ENCODE measurements at places on chromosomes 4 and X.

DNA sequence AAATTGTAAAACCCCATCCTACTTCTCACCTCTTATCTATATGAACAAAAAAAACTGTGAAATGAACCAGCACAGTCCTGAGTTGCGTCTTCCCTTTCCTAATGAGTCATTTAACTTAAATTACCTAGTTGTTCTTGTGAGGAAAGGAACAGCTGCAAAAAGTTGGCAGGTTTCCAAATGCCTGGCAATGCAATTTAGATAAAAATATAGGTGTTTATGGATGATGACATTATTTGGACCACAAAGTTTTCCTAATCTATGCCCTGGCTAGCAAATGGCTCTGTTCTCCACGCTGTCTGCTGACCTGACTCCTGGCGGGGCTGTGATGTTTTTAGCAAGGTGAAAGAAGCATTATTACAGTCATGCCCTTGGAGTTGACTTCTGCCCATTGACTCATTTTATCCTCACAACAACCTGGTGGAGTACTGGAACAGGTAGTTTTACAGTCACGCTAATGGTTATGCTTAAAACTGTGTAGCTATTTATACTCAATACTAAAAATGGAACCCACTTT lies 29.8 kb upstream of the RELL1 start:
- DNase-seq = no peak

DNA sequence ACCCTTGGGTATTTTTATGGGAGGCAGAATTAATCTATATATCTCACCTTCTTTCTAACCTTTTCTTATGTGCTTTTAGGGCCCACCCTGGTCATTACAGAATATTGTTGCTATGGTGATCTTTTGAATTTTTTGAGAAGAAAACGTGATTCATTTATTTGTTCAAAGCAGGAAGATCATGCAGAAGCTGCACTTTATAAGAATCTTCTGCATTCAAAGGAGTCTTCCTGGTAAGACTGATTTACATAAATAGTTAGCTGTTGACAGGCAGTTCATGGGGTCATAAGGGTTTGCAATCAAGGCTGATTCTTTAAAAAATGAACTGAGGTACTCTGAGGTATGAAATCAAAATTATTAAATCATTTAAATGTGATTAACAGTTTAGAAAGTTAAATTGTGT lies 71.5 kb downstream of the KIT start:
- DNase-seq = no peak

GRCh38 chr4:16122308-16122711 lies 38.5 kb upstream of the PROM1 start:
- no peak for DNase-seq

DNA sequence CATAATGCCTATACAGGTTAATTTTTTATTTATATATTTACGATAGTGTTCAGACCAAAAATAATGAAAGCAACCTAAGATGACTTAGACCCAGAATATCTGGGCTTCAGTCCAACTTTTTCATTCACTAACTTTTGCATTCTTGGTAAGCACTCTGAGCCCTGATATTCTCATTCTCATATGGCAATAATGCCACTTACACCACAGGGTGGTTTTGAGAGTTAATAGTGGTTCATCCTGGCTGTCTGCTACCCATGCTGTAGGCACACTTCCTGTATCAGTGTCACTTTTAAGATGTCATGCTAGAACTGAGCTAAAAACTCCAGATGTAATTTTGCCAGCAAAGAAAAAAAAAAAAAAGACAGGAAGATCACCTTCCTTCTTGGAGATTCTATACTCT lies 508.7 kb upstream of the FMR1 start:
- no peak for DNase-seq

- no peak for DNase-seq
These were observed 119.5 kb upstream of the SCML1 start for GRCh38 chrX:17617806-17618205.

GRCh38 chrX:9273744-9274143 lies 191.1 kb upstream of the TBL1X start:
- no peak for DNase-seq

GRCh38 chr4:22787753-22788375 lies 95.1 kb downstream of the GBA3 start:
- DNase-seq = no peak

DNA sequence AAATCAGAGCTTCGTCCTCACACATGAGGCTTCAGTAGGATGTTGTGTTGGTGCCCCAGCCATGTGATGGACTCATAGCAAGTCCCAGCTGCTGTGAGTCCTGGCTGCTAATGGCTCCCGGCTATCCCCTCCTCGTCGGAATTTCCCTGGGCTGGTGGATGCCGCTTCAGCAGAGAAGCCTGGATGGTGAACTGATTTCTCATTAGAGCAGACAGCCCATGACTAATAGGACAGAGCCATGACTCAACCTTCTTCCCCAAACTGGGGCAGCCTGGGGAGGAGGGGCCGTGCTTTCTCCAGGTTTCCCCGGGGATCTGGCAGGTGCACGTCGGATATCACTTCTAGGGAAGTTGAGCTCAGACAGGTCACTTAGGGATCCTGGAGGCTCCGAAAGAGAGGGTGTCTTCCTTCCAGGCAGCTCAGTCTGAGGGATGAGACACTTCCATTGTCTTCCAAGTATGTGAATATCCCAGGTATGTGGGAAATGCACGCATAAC lies 112.7 kb downstream of the ASMT start:
- no peak for DNase-seq

GRCh38 chrX:151227627-151228026 lies 51.2 kb downstream of the GPR50 start:
- DNase-seq = no peak

DNA sequence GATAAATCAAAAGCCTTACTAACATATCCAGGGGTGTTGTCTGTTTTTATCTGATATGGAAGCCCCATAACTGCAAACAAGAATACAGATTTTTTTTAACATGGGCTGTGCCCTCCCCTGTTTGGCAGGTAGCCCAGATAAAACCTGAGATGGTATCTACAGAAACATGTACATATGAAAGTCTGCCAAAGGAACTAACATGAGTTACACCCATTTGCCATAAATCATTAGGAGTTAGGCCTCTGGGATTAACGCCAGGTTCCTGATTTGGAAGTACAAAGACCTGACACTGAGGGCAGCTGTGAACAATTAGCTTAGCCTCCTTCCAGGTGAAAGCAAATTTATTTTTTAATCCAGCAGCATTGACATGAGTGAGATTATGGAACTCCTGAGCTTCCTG lies 264.3 kb downstream of the TECRL start:
- no peak for DNase-seq

DNA sequence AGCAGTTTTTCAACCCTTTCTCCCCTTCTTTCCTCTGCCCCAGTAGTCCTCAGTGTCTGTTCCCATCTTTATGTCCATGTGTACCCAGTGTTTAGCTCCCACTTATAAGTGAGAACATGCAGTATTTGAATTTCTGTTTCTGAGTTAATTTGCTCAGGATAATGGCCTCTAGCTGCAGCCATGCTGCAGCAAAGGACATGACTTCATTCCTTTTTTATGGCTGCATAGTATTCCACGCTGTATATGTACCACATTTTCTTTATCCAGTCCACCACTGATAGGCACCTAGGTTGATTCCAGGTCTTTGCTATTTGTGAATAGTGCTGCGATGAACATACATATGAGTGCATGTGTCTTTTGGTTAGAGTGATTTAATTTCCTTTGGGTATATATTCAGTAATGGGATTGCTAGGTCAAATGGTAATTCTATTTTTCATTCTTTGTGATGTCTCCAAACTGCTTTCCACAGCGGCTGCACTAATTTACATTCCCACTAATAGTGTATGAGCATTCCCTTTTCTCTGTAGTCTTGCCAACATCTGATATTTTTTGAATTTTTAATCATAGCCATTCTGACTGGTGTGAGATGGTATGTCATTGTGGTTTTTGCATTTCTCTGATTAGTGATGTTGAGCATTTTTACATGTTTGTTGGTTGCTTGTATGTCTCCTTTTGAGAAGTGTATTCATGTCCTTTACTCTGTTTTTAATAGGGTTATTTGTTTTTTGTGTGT lies 54.6 kb upstream of the ANK2 start:
- no peak for DNase-seq

DNA sequence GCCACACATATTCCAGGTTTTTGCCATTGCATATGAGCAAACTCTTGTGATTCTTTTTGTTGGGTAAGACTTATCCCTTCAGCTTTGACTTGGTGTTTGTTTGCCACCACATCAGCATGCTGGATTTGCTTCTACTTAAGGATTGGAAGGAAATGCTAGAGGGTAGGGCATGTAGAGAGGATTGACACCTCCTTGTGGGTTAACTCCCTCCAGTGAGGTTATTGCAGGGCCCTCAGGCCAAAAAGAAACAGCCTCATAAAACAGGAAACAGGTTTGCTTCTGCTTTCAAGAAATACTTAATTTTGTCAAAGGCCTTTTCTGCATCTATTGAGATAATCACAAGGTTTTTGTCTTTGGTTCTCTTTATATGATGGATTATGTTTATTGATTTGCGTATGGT lies 15.2 kb upstream of the INPP4B start:
- DNase-seq = no peak

DNA sequence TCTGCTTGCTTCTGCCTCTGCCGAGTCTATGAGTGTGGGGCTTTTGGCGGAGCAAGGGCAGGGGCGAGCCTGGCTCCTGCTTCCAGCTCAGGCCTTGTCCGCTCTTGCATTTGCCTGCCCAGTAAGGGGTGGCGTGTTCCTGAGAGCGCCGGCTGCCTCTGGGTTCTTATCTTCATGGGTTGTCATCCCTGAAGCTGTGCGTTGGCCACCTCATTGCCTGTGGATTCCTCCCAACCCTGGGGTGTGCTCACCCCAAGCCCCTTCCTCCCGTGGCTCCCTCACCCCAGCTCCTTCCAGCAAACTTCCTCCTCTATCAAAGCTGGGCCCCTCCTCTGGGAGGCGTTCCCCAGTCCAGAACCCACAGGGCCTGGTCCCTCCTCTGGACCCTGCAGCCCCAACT lies 17.5 kb downstream of the SH3BP2 start:
- DNase-seq = no peak

DNA sequence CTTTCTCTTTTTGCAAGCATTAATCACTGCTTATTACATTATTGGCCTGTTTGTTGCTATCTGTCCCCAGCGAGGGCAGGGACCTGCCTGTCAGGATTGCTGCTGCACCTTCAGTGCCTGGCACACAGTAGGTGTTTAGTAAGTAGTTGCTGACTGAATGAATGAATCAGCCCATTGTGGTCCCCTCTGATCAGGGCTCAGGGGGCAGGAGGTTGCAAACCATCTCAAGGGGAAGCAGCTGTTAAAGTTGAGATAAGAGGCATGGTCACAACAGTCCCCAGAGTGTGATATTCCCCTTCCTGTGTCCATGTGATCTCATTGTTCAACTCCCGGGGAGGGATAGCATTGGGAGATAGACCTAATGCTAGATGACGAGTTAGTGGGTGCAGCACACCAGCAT lies 85.4 kb downstream of the WFS1 start:
- no peak for DNase-seq

GRCh38 chrX:129992181-129992580 lies 9.7 kb downstream of the BCORL1 start:
- DNase-seq = no peak

- no peak for DNase-seq
These were observed 24.0 kb upstream of the SCML1 start for GRCh38 chrX:17713288-17713687.

DNA sequence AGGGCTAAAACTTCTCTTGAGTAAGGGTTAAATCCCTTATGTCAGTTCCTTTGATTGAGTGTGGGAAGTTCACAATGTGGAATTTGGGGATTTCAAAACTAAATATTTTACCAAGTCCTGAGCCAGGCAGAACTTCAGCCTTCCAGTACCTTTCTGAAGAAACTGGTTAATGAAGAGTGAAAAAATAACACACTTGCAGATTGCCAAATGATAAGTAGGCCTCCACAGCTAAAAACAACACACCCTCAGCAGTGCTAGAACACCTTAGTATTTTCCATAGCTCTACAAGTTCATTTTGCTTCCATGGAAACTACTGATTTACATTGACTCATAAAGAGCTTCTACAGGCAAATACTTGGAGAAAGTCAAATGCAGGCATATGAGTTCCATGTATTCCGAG lies 326.8 kb downstream of the ZNF674 start:
- DNase-seq = no peak

DNA sequence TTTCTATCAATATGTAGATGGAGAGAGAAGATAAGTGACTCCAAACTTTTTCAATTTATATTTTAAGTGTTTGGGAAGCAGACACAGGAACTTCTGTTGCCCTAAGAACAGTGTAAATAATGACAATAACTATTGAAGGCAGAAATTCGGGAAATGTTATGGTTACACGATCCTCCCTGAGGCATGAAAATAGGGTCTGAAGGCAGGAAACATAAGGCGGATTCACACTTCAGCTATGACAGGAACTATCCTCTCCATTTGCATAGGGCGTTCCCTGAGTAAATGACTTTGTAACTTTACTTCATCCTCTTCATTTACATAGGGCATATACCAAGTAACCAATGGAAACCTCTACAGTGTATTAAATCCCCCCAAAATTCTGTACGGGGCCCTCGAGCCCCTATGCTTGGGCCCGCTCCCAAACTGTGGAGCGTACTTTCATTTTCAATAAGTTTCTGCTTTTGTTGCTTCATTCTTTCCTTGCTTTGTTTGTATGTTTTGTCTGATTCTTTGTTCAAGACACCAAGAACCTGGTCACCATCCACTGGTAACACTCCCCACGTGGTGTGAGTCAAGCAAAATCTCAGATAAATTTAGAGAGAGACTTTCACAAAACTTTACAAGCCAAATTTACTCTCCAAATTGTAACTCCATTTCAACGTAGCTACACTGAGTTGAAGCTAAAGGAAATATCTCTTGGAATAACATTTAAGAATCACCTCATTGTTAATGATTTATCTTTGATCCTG lies 2504.3 kb downstream of the ARAP2 start:
- DNase-seq = no peak

DNA sequence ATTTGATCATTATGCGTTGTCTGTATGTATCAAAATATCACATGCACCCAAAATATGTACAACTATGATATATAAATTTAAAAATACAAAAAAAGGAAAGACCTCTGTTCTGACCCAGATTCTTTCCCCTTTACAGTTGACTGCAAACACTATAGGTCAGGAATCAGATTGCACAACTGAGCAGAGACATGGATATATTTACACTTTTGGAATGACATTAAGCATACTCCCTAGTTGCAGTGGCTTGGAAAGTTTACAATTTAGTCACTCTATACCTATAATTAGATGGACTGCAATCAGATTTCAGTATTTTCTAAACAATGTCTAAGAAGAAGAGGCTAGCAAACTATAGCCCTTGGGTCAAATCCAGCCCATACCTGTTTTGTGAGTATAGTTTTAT lies 98.5 kb upstream of the INPP4B start:
- no peak for DNase-seq

DNA sequence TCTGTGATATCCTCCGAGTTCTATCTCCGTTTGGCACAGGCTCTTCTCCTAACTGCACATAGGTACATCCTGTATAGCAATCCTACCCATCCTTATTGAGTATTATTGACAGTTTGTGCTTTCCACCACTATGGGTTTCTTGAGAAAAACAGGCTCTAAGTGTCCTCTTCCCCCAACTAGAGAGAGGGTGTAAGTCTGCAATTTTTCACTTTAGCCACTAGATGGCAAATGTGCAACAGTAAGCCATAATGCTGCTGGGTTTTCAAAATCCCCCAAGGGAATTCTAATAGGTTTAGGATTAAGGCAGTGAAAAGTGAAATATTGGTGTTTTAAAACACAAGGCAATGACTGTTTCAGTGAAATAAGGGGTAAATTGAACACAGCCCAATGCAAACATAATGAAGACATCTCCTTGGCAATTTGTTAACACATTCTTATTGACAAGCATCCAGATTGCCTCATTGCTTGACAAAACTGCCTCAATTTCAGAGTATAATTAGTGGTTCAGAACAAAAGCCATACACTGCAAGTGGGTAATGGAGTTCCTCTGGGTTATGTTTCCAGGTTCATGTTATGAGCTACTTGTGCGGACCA lies 239.0 kb upstream of the HTR2C start:
- no peak for DNase-seq

- no peak for DNase-seq
These were observed 64.8 kb downstream of the CBR4 start for GRCh38 chr4:168945291-168945690.
